ENCODE measurements at places on chromosomes 3 and 15. TPM values are rescaled to one million over a fixed set of nuclear protein-coding genes. Genes with fewer than 3 reads are reported as not detected.

DNA sequence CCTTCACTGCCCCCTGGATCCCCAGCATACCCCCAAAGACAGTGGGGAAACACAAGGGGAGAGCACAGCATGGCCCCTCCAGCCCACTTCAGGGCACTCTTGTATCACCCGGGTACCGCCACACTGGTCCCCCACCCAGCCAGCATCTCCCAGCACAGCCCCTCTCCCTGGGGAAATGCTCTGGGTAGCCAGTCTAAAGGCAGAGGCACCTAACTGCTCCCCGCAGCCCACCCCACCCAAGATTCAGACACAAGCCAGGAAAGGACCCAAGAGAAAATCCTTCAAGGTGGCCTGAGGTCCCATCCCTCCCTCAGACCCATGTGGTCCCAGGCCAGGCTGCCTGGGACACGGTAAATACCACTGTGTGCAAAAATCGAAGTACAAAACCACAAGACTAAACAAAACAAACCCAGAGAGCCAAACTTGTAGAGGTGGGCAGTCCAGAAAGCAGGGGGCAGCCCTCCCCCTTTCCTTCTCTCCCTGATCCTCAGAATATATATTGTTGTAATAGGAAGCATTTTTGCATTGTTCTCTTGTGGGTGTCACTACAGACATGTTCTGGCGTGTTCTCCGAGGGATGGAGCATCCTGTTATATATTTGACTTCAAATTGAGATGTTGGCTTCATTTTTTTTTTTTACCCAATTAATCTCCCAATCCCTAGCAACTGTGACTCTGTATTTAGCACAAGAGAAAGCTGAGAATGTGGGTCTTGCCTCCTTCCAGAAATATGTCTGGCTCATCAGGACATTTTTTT, 51.7 kb downstream of the GRIP2 start:
- peaks cover 7% of the 10 kb centered on the region for H3K4me1 ChIP-seq
- H3K27me3 ChIP-seq, result no peaks in the 10 kb centered on the region
- no peak overlapping the region for H3K4me3 ChIP-seq

GRCh38 chr3:73848173-73848906, 223.6 kb upstream of the PDZRN3 start:
- H3K27ac ChIP-seq, result no peak overlapping the region
- H3K27me3 ChIP-seq, result no peaks in the 10 kb centered on the region
- no peaks in the 10 kb centered on the region for H3K36me3 ChIP-seq

DNA sequence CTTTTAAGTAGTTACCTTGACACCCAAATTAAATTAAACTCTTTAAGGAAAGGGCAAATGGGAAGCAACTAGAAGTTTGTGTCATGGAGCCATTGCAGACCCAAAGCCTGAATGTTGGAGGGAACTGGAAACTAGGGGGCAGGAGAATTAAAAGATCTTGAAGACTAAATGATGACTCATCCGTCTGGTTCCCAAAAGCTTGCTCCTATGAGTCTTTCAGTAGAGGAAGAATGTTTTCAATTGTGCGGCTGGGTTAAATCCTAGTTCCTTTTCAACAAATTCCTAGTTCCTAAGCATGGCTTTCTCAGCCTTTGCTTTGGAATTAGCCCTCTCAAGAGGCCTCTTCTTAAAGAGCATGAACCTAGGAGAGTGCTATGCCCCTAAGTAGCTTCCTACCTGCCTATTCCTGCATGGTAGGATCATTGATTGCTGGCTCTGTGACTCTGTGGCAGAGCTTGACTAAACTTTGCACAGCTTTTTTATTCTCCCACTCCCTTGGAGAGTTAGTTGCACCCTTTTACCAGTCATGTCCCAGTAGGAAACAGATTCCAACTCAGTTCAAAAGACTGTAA, 17.7 kb downstream of the CLEC3B start:
- peaks cover 3% of the 10 kb centered on the region for H3K36me3 ChIP-seq
- DNase-seq, result no peak
- peaks cover 28% of the 10 kb centered on the region for H3K27me3 ChIP-seq
- H3K4me3 ChIP-seq, result no peak overlapping the region

GRCh38 chr15:71400294-71400693, 285.0 kb downstream of the THSD4 start:
- no peak for DNase-seq
- peaks cover 15% of the 10 kb centered on the region for H3K27me3 ChIP-seq
- no peak overlapping the region for H3K27ac ChIP-seq
- H3K36me3 ChIP-seq, result peaks cover 3% of the 10 kb centered on the region
- no peak overlapping the region for H3K4me3 ChIP-seq
- H3K4me1 ChIP-seq, result no peaks in the 10 kb centered on the region

The PPCDC gene
- total RNA-seq, result 8.9 TPM

The SLC15A2 gene
- total RNA-seq, result 2.6 TPM

The FILIP1L gene
- total RNA-seq, result not detected

The GPR62 gene
- total RNA-seq, result not detected

The GOLGA6L4 gene
- total RNA-seq, result 4.1 TPM

All from T-helper 17 cell (primary cell).